CD4-positive, alpha-beta T cell (primary cell): ENCODE measurements at places on chromosomes 2 and 18.

DNA sequence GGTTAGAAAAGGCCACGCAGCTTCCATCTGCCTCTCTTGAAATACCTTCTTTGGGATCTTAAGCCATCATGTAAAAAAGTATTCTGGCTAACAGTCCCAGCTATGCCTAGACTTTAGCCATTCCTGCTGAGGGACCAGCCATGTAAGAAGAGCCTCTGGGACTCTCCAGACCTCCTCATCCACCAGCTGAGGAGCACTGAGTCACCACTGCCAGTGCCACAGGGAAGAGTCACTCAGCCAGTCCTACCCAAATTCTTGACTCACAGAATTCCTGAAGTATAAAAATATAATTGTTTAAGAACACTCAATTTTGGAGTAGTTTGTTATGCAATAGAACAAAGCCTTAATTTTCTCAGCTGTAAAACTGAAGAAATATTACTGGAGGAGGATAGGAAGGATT lies 436.7 kb downstream of the ZEB2 start:
- no peak for DNase-seq

- DNase-seq: no peak
Measured at GRCh38 chr2:231436957-231437356, 27.3 kb downstream of the NCL start.

- no peak for DNase-seq
Measured at GRCh38 chr18:33844232-33844631, 266.2 kb downstream of the ASXL3 start.

GRCh38 chr18:56662502-56662901 lies 11.3 kb downstream of the WDR7 start:
- DNase-seq: no peak

DNA sequence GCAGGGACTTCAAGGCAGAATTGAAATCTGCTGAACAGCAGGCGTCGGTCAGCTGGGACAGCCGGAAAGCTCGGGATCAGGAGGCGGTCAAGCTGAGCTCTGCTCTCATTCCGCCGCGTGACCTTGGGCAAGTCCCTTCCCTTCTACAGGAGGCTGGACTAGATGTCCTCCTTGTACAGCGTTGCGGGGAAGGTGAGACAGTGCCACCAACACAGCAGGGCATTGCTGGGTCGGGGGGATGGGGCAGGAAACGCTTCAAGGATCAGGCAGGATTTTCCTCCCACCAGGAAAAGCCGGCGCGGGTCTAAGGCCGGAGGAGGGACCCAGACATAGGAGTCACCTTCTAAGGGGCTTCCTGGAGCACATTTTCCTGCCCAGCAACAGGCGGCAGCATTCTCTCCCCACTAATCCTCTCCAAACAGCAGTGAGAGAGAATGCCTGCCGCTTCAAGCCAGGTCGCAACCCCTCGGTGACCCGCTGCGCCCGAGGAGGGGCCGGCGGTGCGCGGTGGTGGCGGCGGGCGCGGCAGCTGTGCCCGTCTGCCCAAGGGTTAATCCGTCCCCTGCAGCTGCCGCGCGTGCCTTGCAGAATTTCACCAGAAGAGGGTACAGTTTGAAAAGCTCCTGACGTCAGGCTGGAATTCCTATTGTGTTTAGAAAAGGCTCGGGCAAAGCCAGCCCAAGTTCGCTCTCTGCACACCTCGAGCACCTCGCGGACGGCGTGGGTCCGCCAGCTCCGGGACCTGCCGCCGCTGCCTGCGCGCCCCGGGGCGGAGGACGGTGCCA lies at the start of gene KCNF1:
TSS of gene KCNF1 (plus strand) at position 644 of the 785 bp plus-strand sequence. CDS start 493 bp downstream, outside the sequence.
- no peak for DNase-seq

- no peak for DNase-seq
Measured at GRCh38 chr2:12177455-12178288, 431.2 kb downstream of the LPIN1 start.

DNA sequence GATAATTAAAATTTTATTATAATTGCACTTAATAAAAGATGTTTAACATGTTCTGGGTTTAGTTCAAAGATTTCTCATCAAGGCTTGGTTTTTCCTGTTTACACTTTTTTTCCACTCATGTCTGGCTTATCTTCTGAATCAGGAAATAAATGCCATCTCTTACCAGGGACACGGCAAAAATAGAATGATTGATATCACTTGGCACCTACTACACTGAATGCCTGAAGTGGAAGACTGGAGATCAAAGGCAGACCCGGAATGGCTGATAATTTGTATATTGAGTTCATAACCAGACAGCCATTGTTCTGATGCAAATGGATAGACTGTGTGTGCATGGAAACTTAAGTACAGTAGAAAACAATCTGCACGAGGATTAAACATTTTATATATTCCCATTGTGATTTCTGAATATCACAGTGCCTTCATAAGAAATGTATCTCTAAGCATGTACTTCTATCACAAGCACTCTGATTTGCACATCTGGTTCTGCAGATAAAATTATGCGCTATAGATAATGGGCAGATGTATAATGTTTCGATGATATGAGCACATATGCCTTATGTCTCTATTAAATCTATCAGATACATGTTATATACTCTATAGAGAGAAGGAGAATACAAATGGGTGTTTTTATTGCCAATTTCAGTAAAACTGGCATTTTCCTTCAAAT lies 304.8 kb downstream of the RND3 start:
- DNase-seq: no peak

GRCh38 chr2:180456801-180457200 lies 449.7 kb upstream of the CWC22 start:
- DNase-seq: no peak

DNA sequence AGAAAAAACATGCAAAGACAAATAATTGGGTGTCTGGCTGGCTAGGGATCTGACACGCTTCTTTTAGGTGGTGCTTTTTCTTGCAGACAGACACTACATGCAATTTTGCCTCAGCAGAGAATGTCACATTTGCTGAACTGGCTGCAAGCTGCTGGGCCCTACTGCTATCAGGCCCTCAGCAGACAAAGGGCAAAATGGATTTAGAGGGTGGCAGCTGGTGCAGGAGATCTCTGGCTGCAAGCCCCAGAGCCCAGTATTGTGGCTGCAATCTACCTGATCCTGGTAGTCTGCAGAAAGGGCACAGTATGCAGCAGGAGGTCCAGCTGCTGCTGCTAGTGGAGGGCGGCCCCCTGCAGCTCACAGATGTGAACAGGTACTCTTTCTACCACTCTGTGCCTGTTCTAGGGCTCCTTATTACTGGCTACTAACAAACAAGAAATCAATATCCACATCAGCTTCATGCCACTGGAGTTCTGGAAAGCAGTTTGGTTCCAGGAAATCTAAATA lies 796.7 kb upstream of the CELF4 start:
- no peak for DNase-seq

DNA sequence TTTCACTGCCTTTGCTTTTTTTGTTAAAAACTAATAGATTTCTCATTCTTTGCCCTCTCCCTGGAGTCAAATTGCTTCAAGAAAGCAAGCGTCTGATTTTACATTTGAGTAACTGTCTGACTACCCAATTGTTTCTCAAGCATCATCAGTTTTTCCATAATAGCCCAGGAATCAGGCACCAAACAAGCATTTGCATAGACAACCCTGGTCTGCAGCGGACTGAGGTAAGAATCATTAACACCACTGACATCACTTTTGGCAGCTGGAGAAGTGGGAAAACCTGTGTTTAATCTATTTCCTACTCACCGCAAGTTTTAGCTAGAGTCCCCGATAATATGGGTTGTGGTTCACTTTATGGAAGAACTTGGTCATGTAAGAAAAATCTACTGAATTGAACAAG lies 55.7 kb downstream of the IRS1 start:
- DNase-seq: no peak

GRCh38 chr2:236061899-236062298 lies 106.3 kb downstream of the GBX2 start:
- no peak for DNase-seq

GRCh38 chr2:73290049-73290839 lies 3.1 kb downstream of the EGR4 start:
- DNase-seq: peak; percentile 66

DNA sequence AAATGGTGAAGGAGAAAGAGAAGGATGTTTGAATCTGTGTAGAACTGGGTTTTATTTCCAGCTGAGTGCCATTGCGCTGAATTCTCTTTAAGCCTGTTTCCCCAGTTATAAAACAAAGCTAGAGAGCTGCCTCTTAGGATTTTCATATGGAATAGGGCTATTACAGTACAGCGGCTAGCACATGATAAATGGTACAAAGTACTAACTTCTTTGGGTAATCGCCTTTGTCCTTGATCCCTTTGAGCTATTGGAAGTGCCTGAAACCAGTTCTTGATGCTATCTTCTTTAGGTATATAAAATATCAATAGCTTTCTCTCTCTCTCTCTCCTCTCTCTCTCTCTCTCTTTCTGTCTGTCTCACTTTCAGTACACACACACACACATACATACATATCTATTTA lies 71.3 kb downstream of the SOX11 start:
- no peak for DNase-seq

- DNase-seq: no peak
Measured at GRCh38 chr18:4987452-4988405, 209.3 kb downstream of the AKAIN1 start.
